ENCODE measurements at places on chromosomes 16 and 17.

GRCh38 chr16:85788819-85789218 lies 10.5 kb downstream of the EMC8 start:
- DNase-seq: no peak

- no peak for DNase-seq
These were observed 50.6 kb upstream of the ADCY9 start for GRCh38 chr16:4166821-4167220.

- DNase-seq: no peak
These were observed 152.5 kb downstream of the LGALS9B start for GRCh38 chr17:20314834-20315233.

GRCh38 chr16:66275775-66276428 lies 90.6 kb upstream of the CDH5 start:
- peak; percentile 17 for DNase-seq

GRCh38 chr16:85284141-85284817 lies 172.0 kb upstream of the CIBAR2 start:
- no peak for DNase-seq

GRCh38 chr17:53628011-53628410 lies 194.7 kb upstream of the KIF2B start:
- DNase-seq: no peak

- DNase-seq: no peak
These were observed 65.2 kb downstream of the TNFRSF13B start for GRCh38 chr17:16906680-16907079.

- DNase-seq: peak; percentile 25
These were observed 7.6 kb downstream of the PITPNM3 start for GRCh38 chr17:6548578-6549330.

DNA sequence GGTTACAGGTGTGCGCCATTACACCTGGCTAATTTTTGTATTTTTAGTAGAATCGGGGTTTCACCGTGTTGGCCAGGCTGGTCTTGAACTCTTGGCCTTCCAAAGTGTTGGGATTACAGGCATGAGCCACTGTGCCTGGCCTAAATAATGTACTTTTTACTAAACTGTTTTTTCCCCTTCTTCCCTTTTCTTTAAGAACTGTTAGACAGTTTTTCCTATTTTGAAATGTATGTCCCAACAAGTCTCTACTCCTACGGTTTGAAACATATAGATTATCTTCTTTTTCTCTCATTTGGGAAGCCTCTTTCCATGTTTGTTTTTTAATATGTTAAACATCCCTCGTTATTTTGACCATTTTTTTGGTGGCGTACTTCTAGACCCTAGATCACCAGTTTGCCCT lies 9.6 kb downstream of the UTP18 start:
- DNase-seq: no peak

DNA sequence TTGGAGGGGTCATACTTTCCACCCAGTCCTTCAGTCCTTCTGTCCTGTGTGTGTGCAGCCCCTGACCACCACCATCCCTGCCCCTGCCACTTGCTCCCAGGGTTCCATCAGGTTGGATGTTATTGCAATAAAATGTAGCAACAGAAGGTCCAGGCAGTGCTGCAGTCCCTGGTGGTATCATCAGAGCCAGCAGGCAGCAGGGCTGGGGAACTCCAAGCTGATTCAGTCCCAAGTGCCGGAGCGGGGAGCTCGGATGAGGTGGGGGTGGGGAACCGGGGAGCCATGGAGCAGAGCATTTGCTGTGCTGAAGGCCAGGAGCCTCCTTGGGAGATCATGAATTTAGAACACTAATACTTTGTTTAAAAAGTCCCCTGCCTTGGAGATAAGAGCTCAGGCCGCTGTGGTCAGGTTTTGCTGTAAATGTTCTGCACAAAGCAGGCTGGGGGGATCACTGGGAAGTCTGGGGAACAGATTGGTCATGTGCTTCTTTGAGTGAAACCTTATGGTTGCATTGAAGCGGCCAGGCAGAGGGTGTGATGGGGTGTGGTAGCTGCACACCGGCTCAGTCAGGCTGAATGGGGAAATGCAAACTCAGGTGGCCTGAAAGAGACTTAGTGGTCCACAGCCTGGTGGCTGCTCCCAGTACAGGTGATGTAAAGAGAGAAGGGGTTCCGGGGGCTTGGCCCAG lies 225.9 kb downstream of the SEC14L1 start:
- DNase-seq: no peak

GRCh38 chr16:57264381-57264780 lies 19.3 kb downstream of the ARL2BP start:
- no peak for DNase-seq

DNA sequence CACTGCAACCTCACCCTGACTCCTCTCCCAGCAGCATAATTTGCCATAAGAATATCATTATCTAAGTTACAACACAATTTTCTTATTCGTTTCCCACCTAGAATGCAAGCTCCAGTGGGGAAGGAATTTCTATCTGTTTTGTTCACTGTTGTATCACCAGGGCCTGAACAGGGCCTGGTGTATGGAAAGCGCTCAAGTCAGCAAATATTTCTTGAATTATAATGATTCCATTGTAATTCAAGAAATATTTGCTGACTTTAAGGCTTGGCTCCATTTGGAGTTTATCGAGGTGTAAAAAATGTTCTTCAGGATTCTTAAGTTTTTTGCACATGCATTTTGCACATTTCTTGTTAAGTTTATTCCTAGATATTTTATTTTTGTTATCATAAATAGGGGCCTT lies 58.4 kb downstream of the RBFOX3 start:
- DNase-seq: no peak

- no peak for DNase-seq
These were observed 18.5 kb upstream of the SPDYE4 start for GRCh38 chr17:8776881-8777280.

All from GM18507 (cell line).